ENCODE measurements at places on chromosomes 12 and 14.

GRCh38 chr12:50720085-50720484, 43.8 kb upstream of the ATF1 start:
- no peak for DNase-seq

DNA sequence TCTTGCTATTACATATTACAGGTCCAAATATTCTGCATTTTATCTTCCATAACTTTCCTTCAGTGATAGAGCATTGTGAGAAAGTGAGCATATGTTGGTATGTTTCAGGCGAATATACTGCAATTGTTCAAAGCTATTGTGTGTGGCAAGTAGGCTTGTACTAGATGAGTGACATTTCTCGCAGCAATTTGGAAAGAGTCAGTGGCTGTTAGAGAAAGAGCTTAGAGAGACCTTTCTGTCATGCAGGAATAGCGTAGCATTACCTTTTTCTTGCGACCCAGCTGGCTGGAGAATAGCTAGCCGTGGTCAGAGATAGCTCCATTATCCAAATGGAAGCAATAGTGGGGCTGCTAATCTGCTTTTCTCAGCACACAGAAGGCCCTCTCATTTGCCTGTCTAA, 678.5 kb upstream of the FOXG1 start:
- no peak for DNase-seq

- no peak for DNase-seq
Observed at GRCh38 chr12:69329669-69330428, 18.3 kb upstream of the LYZ start.

DNA sequence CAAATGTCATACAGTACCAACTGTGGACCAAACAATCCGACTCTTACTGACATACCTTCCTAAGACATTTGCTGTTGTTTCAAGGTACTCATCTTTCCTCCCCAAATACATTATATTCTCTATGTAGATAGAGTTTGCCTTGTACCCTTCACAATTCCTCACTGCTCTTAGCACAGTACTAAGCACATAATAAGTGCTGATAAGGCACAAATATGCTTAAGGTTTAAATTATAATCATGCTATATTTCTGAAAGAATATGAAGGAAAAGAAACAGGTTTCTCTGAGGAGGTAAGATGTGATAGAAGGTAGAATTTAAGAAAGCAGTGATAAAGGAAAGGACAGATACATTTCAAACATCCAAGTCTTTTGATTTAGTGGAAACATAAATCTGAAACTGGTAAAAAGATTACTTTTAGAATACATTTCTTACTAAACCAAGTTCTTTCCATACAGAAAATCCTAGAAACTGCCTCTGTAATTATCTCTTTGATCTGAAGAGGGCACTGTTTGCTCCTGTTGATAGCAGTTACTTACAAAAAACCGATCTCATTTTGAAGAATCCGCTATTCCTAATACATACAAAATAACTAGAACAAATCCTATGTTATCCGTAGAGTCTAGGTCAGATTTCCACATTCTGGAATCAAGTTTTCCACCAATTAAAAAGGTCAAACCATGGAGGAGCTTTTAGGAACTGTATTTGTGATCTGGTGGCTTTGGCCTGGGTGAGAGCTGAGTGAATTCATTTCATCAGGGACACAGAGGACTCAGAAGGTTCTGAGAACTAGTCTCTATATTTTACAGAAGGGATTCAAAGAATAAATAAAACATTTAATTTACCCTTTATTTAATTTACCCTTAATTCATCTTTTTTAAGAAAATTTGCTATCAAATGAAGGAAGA, 311.9 kb downstream of the DAD1 start:
- no peak for DNase-seq

DNA sequence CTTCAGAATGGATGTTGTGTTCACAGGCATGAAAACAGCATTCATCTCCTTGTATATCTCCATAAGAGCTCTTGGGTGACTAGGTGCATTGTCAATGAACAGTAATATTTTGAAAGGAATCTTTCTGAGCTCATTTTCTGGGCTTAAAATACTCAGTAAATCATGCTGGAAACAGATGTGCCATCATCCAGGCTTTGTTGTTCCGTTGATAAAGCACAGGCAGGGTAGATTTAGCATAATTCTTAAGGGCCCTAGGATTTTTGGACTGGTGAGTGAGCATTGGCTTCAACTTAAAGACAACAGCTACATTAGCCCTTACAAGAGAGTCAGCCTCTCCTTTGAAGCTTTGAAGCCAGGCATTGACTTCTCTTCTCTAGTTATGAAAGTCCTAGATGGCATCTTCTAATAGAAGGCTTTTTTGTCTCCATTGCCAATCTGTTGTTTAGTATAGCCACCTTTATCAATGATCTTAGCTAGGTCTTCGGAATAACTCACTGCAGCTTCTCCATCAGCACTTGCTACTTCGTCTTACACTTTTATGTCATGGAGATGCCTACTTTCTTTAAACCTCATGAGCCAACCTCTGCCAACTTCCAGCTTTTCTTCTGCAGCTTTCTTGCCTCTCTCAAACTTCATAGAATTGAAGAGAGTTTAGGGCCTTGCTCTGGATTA, 79.6 kb upstream of the PSMA6 start:
- no peak for DNase-seq

DNA sequence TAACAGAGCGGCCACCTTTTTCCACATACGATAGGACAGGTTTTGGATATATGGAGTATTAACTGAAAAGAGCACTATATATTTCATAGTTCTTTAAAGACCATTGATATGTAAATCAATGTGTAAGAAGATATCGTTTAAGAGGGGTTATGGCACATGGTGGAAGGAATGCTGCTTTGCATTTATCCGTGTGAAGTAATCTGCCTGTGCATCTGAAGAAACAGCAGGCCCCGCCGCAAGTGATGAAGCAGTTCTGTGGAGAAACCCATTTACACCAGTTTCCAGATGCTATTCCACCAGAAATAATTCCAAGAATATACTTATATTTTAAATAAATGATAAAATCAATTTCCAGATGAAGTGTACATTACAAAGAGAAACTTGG, 72.4 kb downstream of the BICD1 start:
- no peak for DNase-seq

GRCh38 chr12:108316176-108317086, 22.7 kb downstream of the CMKLR1 start:
- DNase-seq = no peak

DNA sequence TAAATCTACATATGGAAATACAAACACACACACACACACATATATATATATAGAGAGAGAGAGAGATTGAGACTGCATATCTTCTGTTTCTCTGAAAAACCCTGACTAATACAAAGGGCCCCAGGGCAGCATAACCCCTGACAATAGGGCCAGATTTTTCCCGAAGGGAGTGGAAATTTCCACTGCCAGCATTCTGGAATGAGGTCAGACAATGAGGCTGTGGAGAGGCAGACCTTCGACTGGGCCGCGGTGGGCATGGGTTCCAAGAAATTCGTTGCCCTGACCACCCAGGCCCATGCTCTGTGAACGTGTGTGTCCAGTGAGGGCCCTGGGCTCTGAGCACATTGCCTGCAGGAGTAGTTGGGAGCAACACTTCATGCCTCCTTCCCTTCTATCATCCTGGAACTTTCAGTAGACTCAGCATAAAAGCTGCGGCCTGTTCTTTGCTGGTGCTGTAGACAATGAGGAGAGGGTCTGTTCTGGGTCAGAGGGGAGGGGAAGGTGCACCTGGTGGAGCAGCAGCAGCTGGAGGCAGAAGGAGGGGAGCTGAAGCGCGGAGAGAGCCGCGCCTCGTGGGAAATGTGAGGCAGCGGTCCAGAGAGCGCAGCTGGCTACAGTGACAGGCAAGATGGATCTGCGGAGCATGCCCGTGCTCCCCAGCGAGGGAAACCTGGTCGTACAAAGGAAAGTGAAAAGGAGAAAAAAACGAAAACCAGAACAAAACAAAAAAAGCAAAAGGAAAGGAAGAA, 25.6 kb upstream of the CCDC60 start:
- DNase-seq = no peak

DNA sequence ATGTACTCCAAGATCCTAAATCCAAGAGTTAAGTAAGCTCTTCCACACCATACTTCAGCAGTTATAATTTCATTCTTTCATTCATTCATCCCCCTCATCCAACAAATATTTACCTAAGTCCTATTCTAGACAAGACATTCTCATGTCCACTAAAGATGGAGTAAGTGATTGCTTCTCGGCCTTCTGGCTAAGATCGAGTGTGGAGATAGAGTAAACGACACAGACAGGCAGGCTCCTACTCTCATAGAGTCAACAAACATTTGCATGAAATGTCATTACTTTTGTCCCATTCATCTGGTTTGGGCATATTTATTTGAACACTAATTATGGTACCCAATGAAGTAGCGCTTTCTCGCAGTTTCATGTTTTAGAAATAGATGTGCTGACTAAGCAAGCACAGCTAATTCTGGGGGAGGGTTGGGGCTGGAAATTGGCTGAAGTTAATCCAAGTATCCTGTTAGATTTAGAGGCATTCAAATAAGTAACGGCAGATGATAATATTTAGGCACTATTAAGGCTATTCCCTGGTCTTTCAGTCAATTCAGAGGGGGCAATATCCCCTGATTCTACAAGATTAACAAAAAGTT, 176.5 kb downstream of the CEP128 start:
- no peak for DNase-seq

DNA sequence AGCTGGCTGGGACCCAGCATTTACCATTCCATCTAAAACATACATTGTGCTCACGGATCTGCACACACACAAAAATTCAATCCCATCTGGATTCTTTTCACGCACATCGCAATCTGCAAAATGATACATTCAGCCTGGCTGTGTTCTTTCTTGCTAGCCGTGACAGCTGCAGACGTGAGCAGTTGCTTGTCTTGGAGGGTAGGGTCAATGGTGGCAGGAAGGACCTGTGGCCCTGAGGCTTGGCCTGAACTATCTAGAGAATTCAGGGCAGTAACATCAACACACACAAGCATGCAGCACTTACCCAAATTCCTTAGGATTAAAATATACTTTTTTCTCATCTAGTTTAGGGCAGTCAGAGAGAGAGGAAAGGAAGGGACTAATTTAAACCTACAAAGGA, 72.0 kb downstream of the DICER1 start:
- DNase-seq = no peak

- no peak for DNase-seq
Observed at GRCh38 chr12:6328945-6329702, 12.8 kb downstream of the TNFRSF1A start.

DNA sequence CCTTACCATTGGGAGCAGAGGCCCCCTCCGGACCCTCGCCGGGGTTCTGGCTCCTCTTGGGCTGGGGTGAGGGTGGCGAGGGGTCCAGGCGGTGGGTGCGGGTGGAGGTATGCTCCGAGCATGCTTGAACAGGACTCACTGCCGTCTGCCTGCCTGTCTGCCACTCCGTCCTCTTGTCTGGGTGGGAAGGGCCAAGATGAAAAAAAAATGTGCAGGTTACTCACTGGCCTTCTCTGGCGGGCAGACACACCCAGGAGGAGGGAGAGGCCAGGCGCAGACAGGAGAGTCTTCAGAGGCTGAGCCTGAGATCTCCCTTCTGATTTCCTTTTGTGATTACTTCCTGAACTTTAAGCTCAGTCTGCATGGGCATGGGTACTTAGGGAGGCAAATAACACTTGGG, 76.1 kb downstream of the STON2 start:
- DNase-seq = peak; percentile 71

- no peak for DNase-seq
Observed at GRCh38 chr14:51595881-51596455, 55.7 kb upstream of the FRMD6 start.

DNA sequence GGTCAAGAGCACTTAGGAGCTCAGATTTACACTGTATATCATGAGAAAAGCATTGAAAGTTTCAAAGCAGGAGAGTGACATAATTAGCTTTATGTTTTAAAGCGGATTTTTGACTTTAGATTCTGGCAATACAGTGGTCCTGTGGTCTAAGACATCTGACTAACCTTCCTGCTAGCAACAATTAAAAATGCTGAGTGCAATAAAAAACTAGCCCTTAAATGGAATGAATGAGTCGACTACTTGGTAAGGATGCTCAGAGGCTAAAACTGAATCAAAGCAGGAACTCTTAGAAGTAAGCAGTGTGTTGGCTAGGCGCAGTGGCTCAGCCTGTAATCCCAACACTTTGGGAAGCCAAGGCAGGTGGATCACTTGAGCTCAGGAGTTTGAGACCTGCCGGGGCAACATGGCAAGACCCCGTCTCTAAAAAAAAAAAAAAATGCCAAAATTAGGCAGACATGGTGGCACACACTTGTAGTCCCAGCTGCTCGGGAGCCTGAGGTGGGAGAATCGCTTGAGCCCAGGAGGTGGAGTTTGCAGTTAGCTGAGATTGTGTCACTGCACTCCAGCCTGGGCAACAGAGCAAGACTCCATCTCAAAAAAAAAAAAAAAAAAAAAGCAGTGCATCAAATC, 18.9 kb downstream of the BICD1 start:
- DNase-seq = no peak

DNA sequence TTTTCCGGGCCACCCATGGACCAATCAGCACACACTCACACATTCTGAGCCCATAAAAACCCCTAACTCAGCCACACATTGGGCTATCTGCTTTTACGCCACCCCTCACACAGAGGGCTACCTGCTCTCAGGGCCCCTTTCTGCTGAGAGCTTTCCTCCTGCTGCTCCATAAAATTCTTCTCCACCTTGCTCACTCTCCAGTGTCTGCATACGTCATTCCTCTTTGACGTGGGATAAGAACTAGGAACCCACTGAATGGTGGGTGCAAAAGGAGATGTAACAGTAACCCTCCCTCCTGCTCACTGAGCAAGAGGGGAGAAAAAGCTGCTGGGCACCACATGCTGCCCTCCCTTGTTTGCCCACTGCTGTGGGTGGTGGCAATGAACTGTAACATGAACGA, 596.7 kb upstream of the TMEM132C start:
- DNase-seq = no peak

- DNase-seq = no peak
Observed at GRCh38 chr12:25840678-25841465, 117.6 kb upstream of the RASSF8 start.

DNA sequence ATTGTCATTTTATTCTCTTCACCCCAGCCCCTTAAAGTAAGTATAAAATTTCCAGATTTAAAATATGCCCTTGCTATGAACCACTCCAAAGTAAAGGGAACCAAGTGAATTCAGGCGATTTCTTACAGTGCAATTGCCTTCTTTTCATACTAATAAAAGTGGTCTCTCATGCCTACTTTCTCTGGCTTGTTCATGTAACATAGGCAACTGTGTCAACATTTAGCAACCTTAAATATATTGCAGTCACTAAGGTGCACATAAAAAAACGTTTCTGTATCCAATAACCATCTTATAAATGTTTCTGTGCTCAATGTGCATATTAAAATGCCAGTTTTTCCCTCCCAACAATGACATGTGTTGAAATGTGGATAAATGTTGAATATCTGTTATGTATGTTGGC, 271.6 kb upstream of the DCN start:
- no peak for DNase-seq

- DNase-seq = no peak
Observed at GRCh38 chr12:7719946-7720730, 8.9 kb downstream of the DPPA3 start.

DNA sequence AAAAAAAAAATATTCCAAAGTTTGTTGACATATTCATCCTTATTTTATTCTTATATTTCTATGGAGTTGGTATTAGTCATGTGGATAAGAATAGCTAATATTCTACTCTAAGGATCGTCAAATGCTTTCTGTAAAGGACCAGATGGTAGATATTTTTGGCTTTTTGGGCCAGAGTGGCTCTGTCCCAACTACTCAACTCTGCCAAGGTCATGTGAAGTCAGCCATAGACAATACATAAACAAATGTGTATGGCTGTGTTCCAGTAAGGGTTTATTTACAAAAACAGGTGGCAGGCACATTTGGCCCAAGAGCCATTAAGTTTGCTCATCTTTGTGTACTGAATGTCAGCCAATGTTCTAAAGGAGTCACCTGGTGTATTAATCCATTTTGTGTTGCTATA, 131.8 kb downstream of the TBX5 start:
- no peak for DNase-seq
